ENCODE measurements at places on chromosomes 7 and 10.

DNA sequence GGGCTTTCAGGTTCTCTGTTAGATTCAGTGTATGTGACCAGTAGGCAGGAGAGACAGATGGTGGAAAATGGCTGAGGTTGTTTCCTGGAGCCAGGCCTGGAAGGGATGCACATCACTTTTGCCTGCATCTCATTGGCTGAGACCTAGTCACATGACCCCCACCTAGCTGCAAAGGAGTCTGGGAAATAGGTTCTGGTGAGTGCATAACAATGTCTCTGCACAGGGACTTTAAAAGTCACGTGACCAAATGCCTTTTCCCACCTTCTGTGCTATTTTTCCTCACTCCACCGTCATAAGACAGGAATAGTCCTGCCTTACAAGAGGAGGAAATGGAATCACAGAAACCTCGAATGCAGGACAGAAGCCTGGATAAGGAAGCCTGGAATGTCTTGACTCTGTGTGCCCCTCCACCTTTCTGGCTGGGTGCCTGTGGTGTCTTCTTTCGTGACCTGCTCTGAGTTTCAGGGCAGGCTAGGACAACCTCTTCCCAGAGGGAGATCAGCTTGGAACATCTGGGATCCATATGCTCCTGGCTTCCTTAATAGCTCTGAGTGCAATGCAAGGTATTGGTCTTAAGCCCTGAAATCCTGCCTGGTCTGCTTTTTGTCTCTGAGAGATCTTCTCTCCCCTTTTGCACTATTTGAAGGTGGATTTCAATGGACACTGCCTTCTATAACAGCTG is 139.9 kb upstream of the ZNF438 start:
- peak; percentile 93 for DNase-seq

- no peak for DNase-seq
Observed at GRCh38 chr7:8592167-8592566, 158.8 kb downstream of the NXPH1 start.

DNA sequence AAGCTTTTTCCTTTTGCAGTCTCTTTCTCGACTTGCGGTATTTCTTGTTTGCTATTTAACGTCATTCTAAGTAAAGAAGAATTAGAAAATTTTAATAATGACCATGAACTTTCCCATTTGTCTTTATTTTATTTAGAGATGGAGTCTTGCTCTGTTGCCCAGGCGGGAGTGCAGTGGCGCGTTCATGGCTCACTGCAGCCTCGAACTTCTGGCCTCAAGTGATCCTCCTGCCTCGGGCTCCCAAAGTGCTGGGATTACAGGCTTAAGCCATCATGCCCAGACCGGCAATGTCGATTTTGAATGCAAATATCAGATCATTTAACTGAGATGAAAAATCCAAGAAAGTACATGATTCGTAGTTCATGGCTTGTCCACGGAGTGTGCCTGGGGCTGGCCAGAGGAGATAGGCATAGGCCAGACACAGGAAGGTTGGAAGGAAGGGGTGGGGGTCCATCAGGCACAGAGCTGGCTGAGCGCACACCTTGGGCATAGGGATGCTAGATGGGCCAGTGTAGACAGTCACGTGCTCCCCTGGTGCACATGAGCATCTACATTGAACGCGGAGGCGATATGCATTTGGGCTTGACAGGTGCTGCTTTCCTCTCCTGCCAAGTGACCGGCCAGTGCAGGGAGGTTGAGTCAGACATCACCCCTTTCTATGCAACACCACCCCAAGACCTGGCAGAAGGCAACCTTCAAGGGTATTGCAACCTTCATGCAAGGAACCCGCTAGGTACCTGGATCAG is 38.9 kb upstream of the DAGLB start:
- no peak for DNase-seq

DNA sequence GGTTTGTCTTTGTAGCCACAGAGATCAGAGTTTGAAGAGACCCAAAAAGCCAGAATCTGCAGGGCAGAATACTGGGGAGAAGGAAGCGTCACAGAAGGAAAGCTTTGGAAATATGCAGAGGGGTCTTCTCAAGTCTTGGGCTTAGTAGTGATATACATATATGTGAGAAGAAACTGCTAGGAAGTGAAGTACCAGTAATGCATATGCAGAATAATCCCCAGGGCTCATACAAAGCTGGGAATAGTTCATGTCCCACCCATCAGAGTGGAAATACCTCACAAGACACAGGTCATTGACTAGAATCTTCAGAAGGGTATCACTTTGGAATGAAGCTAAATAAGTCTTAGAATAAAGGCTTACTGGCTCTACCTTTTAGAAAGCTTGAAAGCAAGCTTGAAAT is 39.6 kb downstream of the C10orf71 start:
- DNase-seq = no peak

- DNase-seq = no peak
Observed at GRCh38 chr7:104196161-104196560, 11.7 kb downstream of the ORC5 start.

DNA sequence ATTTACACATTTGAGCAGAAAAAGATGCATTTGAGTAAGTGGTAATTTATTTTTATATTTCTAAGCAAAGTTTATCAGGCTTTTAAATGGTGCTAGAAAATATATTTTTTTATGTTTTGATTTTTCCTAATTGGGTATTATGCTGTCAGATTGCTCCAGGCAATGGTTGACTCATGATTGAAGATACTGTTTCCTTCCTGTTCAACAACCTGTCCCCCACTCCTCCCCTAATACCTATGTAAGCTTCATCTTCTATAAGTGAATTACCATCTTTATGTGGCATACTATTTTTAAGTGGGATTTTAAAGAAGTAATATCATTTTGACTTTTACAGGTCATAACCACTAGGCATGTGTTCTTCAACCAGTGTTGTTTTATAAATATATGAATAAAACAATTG is 21.4 kb downstream of the TSPAN13 start:
- DNase-seq = no peak

DNA sequence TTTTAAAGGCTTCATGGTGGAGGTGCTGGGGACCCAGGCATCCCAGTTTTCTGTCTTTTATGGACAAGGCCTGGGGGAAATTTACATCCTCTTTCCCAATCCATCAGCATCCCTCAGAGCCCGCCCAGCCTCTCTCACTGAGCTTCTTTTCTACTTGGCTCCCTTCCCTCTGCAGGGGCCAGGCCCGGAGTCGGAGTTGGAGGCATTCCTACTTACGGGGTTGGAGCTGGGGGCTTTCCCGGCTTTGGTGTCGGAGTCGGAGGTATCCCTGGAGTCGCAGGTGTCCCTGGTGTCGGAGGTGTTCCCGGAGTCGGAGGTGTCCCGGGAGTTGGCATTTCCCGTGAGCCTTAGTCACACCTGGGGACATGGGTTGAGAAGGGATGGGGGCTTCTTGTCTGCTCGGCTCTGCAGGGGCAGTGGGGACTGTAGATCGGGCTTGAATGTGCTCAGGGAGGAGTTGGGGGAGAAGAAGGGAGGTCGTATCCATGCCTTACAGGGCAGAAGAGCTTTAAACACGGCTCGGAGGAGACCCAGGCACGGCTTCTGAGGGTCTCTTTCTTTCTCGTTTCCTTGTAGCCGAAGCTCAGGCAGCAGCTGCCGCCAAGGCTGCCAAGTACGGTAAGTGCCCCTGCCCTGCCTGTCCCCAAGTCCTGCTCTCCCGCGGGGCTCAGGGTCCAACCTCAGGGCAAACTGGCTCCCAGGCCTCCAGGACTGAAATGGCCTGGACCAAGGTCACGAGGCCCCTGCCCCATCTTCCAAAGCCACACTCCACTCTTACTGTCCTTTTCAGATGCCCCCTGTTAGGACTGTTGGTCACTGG is 27.3 kb upstream of the LIMK1 start:
- DNase-seq = no peak

DNA sequence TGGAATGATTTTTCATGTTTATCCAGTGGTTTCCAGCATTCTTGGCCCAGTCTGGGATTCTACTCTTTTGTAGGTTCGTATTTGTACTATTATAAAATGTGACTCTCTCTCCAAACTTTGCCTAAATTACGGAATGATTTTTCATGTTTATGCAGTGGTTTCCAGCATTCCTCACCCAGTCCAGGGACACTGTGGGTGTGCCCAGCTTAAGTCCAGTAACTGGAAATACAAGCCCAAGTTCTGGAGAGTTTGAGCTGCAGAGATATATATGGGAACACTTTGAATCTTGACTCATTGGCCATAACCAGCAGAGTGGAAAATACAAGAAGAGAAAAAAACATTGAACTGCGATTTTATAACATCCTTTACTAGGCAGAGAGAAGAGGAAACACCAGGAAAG is 5.9 kb upstream of the MAGI2 start:
- no peak for DNase-seq

DNA sequence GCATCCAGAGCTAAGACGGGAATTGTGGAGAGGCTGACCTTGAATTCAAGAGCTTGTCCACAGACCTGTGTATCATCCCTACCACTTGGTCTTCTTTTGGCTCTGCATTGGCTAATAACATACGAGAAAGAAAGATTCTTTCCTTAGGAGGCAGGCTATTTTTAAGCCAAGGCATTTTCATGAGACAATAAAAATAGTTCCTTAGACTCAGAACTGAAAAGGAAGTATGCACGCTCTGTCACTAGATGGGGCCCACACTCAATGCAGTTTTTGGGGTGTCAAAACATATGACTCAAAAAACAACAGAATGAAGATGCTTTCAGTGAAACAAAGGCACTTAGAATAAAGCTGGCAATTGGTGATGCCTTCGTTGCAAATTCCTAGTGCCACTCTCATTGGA is 265.9 kb upstream of the DGKB start:
- peak; percentile 8 for DNase-seq

DNA sequence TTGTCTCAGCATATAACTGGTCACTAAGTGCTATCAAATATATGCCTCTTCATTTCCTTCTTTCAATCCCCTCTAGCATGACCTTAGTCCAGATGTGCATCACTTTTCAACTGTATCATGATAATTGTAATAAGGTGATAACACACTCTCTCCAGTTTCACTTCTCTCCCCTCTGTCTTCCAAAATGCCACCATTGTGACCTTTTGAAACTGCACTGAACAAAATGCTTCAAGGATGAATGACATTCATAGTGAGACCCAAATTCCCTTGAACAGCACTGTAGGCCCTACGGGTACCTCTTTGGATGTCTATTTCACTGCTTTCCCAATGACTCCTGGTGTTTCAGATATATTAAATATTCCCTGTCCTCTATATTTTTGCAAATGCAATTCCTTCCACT is 224.8 kb downstream of the DNAJB9 start:
- no peak for DNase-seq

DNA sequence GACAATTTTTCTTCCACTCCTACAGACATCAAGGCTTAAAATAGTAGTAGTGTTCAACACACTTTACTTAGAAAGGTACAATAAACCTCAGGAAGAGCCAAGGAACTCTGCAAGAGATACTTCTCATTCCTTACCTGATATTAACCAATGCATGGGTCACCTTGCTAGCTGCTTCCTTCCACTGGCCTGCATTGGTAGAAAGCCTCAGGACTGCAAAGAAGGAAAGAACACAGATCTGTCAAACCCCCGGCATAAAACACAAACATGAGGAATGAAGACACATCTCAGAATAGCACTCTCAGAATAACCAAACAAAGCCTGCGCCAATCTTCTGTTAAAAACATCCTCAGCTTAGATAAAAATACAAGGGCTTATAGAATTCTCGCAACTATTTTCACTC is 96.1 kb upstream of the KCNIP2 start:
- no peak for DNase-seq

DNA sequence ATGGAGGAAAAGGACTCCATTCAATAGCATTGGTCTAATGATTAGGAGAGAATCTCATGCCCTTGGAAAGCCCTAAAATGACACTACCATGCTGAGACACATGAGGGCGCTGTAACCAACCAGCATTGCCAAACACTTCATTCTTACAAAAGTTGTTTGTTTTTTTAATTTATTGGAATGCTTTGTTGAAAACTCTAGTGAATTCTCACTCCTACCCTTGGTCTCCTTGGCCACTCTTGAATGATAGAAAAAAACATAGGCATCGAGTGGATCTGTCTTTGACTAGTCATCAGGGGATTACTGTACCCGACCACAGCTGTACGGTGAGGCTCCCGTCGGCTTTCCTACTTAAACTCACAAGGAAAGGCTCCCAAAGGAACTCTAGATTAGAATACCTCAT is 29.3 kb upstream of the ADD3 start:
- DNase-seq = peak; percentile 65

DNA sequence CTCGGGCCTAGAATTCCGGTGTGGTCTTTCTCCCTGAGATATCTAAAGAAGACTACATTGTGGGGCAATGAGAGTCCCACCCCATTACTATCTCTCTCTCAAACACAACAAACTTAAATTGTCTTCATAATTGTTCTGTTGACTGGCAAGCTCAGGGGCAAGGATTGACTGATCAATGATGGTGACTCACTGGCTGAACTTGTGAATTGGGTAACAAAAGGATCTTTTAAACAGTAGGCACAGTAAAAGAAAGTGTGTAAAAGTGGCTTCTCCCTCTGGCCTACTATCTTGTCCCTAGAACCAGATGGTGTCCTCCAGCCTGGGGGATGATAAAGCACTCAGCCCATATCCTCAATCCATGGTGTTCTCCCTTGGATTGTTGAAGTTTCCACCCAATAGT is 63.1 kb upstream of the RAPGEF5 start:
- no peak for DNase-seq

GRCh38 chr7:106372595-106373318 is 88.0 kb upstream of the NAMPT start:
- no peak for DNase-seq

GRCh38 chr7:134333943-134334342 is 17.2 kb upstream of the SLC35B4 start:
- no peak for DNase-seq

GRCh38 chr10:61912981-61913380 is 11.5 kb downstream of the ARID5B start:
- no peak for DNase-seq

GRCh38 chr7:25686493-25686892 is 458.2 kb upstream of the NPVF start:
- no peak for DNase-seq

- no peak for DNase-seq
Observed at GRCh38 chr7:16114071-16114470, 307.3 kb downstream of the CRPPA start.

- DNase-seq = peak; percentile 35
Observed at GRCh38 chr10:66784770-66785169, 141.1 kb upstream of the LRRTM3 start.

DNA sequence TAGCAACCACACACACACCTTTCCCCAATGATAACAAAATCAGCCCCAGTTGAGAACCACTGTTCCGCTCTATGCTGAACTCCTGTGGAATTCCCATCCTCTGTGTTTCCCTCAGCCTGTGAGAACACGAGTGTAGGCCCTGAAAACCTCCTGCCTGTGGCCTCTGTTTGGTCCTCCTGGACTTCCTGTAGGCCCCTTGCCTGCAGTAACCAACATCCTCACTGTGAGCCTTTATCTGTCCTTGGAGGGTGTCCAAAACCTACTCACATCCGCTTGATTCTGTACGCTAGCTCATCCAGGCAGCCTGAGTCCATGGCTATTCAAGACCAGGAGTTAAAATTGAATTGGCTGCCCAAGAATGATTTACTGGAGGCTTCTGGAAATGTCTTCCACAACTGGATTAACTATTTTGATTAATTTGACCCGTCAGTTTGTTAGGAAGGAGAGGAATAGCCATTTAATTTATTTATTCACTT is 149.8 kb downstream of the AKR1D1 start:
- peak; percentile 16 for DNase-seq
